GM12865 (cell line): ENCODE measurements at places on chromosomes 16 and 17.
A peak's percentile ranks its signal among the peaks of the same experiment; 100 is the strongest.

DNA sequence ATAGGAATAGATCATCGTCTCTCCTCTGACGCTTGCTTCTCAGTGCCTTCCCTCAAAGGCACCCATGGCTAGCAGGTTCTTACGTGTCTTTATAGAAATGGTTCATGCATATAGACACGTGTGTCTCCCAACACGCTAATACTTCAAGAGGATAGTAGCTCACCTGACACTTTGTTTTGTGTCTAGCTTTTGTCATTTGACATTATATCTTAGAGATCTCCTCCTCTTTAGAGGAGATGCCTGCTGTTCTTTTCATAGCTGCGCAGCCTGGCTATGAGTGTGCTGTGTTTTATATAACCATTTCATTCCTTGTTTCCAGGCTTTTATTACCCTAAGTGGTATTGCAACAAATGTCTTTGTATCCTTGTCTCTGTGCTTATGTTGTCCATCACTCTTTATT, 411.7 kb downstream of the CPPED1 start:
- DNase-seq, result no peak

DNA sequence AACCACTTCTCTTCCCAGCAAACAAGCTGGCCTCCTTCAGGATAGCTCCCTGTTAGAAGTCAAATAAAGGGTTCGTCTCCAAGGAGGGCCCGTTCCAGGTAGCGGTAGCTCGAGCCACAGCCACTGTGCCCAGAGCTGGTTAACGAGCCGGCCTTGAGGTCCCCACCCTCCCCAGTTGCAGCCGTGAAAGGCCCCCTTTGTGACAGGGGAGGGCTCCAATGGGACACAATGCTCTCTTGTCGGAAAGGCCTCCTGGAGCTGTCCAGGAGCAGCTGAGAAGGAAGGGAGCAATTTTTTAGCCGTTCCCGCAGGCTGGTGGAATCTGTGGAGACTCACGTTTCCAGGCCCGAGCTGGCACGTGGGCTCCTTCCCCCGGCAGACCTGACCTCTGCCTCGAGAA, 29.9 kb upstream of the FOXF1 start:
- DNase-seq, result no peak

- DNase-seq, result no peak
These were observed 14.6 kb upstream of the TMEM92 start for GRCh38 chr17:50259477-50260324.

- DNase-seq, result peak; percentile 95
These were observed 37.8 kb downstream of the ITGAE start for GRCh38 chr17:3762922-3763776.

DNA sequence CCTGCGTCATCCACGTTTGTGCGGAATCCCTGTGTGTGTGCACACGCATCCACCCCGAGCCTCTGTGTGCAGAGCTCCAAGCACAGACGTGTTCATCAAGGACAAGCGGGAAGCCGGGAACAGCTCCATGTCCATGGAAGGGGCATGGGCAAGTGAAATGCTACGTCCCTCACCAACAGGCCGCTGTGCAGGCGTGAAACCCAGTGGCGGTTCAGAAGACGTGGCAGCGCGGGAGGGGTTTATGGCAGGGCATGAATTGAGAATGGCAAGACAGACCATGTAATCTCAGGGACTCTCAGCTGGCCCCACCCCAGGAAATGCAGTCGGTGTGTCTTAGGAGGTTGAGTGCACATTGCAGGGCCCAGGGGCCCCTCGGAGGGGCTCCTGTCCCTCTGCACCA, 52.7 kb downstream of the TBC1D16 start:
- DNase-seq, result no peak

DNA sequence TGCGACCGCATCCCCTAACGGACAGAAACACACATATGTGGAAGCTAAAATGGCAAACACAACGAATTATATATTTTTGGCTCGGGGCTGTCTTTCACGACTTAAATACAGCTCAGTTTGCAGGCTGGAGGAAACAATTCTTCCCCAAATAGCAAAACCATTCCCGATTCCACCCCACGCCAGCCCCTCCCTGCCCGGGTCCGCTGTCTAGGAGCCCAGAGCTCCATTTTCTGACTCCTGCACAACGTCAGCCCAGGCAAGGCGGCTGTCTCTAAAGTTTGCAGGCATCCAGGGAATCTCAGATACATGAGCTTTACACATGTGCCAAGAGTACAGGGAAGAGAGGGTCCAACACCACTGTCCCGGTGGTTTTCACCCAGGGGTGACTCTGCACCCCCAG, 110.5 kb downstream of the ADCY9 start:
- no peak for DNase-seq

GRCh38 chr17:28274591-28275265, 44.3 kb upstream of the TMEM97 start:
- no peak for DNase-seq

GRCh38 chr16:71648162-71648561, 22.2 kb downstream of the MARVELD3 start:
- no peak for DNase-seq

DNA sequence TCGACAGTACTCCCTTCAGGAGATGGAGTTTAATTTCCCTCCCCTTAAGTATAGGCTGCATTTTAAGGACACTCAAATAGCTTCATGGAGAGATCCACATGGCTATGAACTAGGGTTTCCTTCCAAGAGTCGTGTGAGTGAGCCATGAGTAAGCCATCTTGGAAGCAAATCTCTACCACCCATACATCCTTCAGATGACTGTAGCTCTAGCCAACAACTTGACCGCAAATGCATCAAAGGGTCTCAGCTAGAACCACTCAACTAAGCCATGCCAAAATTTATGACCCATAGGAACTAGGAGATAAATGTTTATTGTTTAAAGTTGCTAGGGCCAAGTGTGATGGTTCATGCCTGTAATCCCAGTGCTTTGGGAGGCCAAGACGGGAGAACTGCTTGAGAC, 43.4 kb downstream of the METTL16 start:
- no peak for DNase-seq

DNA sequence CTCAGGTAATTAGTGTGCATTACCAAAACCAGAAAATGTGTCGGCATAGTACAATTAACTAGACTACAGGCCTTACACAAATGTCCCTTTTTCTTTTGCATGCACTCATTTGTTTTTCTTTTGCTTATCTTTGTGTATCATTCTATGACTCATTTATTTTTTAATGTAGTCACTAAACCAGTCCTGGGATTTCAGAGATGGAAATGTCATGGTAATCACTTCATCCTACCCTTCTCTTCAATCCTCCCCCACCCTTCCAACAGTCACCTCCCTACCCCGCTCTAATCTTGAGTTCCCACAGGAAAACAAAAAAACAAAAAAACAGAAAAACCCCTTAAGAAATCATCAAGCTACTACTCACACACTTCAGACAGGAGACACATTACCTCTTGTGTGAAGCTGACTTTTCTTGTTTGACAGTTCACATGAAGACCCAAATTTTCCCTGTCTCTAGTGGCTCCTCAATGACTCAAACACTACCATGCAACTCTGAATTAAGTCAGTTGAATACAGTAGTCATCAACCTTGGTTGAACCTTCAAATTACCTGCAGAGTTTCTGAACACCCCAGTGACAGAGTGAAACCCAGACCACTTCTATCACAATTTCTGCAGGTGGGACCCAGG, 242.4 kb upstream of the SALL1 start:
- DNase-seq, result no peak

DNA sequence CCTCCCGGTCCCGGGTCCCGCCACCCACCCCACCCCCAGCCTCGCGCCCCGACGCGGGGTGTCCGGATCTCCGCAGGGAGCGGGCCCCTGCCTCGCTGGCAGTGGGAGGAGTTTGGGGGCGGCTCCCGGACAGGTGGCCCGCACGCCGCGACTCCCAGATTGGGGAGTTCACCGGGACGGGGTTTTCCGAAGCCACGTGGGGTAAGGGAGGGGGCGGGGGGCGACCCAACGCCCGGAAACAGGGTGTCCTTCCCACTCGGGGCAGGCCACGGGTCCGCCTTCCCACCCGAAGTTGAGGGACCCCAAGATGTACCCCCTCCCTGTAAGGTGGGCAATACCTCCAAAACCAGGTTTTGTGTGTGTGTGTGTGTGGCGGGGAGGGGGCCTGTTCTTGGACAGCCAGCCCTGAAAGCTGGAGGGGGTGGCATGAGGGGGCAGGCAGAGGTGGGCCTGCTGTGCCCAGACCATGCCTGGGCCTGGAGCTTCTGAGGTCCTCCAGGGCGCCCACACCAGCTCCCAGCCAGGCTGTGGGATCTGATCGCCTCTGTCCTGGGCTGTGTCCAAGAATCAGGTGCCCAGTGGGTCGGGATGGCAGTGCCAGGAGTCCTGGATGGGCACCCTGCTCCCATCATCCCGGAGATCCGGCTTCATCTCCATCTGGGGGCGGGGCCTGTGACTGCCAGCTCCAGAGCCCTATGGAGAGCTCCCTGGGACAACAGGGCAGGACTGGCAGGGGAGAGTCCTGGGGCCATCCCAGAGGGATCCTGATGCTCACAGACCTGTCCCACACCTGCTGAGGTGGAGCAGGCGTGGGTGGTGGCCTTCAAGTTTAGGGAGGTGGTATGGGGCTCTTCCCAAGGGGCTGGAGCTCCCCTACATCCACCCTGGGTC, 767 bp downstream of the SYNGR2 start:
- DNase-seq, result peak; percentile 83

DNA sequence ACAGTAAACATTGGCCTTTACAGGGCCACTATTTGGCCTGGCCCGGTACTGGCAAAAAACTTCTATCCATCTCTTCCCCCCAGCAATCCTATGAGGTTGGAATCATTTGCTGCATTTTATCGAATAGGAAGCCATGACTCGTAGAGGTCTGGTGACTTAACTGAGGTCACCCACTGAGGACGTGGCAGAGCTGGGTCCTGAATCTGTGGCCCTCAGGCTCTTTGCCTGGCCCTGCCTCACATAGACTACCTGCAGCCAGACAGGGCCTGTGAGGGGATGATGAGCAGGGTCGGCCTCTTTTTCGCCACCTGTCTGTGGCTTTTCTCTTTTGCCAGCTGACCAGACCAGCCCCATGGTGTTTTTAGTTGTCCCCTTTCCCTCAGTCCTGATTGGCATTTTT, 1.9 kb downstream of the PPP4C start:
- DNase-seq, result no peak

DNA sequence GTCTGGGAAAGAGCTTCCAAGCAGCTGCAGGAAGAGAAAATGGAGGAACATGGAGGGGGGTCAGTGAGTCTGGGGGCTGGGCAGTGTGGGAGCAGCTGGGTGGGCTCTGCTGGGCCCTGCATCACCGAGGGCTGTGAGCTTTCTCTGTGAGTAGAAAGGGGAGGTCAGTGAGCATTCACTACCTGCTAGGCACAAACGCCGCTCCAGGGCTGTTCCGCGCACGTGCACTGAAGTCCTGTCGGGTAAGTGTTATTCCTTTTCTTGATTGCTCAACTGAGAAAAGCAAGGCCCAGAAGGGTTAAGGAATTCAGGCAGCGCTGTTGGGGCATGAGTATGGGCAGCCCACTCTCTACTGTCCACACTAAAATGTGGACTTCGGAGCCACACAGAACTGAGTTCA, 4.7 kb downstream of the CACNG5 start:
- no peak for DNase-seq
